Tracheal epithelial cell (primary cell): ENCODE measurements at places on chromosomes 2 and 18. TPM values are rescaled to one million over a fixed set of nuclear protein-coding genes. Genes with fewer than 3 reads are reported as not detected.

Gene SOX11
- under 0.01 TPM in 1 of 2 replicates, not detected in the other for total RNA-seq

Gene C2orf92
- total RNA-seq = 0.24 and 1.1 TPM in 2 replicates

Gene MGAT4A
- 2.4 and 4.3 TPM in 2 replicates for total RNA-seq

Gene TRPM8
- total RNA-seq = 0.96 TPM in 1 of 2 replicates, not detected in the other

Gene UPP2
- not detected in 2 replicates for total RNA-seq

Gene ZSWIM2
- total RNA-seq = not detected in 2 replicates

Gene SKOR2
- total RNA-seq = not detected in 2 replicates

Gene NT5DC4
- total RNA-seq = not detected in 2 replicates

Gene ABCG5
- not detected in 2 replicates for total RNA-seq

Gene ASXL3
- under 0.01 and 0.72 TPM in 2 replicates for total RNA-seq

Gene CHRNG
- total RNA-seq = not detected in 2 replicates

Gene ACMSD
- 1.7 TPM in 1 of 2 replicates, not detected in the other for total RNA-seq

Gene LRRTM4
- not detected in 2 replicates for total RNA-seq

Gene IL1RL1
- 7.5 and 11.6 TPM in 2 replicates for total RNA-seq

Gene DCAF17
- total RNA-seq = 22.4 and 24.7 TPM in 2 replicates

Gene COLEC11
- total RNA-seq = not detected in 2 replicates

Gene SNED1
- total RNA-seq = 0.48 TPM in 1 of 2 replicates, not detected in the other

Gene SLC4A3
- total RNA-seq = 1.3 and 5.3 TPM in 2 replicates

Gene ASTL
- total RNA-seq = not detected in 2 replicates

Gene UGT1A10
- not detected in 2 replicates for total RNA-seq

Gene EFEMP1
- total RNA-seq = 116 and 188 TPM in 2 replicates

Gene FOXI3
- not detected in 2 replicates for total RNA-seq

Gene ACKR3
- 14.7 and 21.7 TPM in 2 replicates for total RNA-seq

Gene TMEM17
- total RNA-seq = 1.1 and 1.2 TPM in 2 replicates

Gene ARHGEF4
- total RNA-seq = 50.6 and 66.1 TPM in 2 replicates

Gene STARD6
- 0.43 TPM in 1 of 2 replicates, not detected in the other for total RNA-seq

Gene EN1
- not detected in 2 replicates for total RNA-seq

Gene B3GNT7
- 0.21 and 1.7 TPM in 2 replicates for total RNA-seq

Gene CNGA3
- total RNA-seq = not detected in 2 replicates

Gene LBX2
- total RNA-seq = 1.2 and 3.2 TPM in 2 replicates

Gene FOSL2
- 129 and 179 TPM in 2 replicates for total RNA-seq

Gene PAIP2B
- total RNA-seq = 2.2 and 3.4 TPM in 2 replicates

Gene REG1A
- not detected in 2 replicates for total RNA-seq

Gene HTR2B
- total RNA-seq = not detected in 2 replicates

Gene PHOSPHO2
- total RNA-seq = 0.96 and 1.3 TPM in 2 replicates

Gene MAPK4
- total RNA-seq = 0.48 TPM in 1 of 2 replicates, not detected in the other

Gene DQX1
- total RNA-seq = 2.8 and 4.6 TPM in 2 replicates

Gene APCDD1
- total RNA-seq = under 0.01 TPM in 1 of 2 replicates, not detected in the other

Gene C2orf72
- 0.24 TPM in 1 of 2 replicates, not detected in the other for total RNA-seq

Gene ASIC4
- total RNA-seq = not detected in 2 replicates

Gene METTL21A
- total RNA-seq = 11.6 and 11.7 TPM in 2 replicates

Gene NUP35
- total RNA-seq = 15.9 and 19.8 TPM in 2 replicates

Gene KIAA2012
- total RNA-seq = not detected in 2 replicates

Gene MBP
- 31.1 and 35.0 TPM in 2 replicates for total RNA-seq

Gene ALK
- not detected in 2 replicates for total RNA-seq

Gene TTC27
- total RNA-seq = 33.5 and 39.6 TPM in 2 replicates

Gene RBM44
- 0.24 TPM in 1 of 2 replicates, not detected in the other for total RNA-seq

Gene ANKAR
- total RNA-seq = 1.7 and 2.4 TPM in 2 replicates

Gene RAB6C
- not detected in 2 replicates for total RNA-seq

Gene MDH1B
- 0.48 TPM in 1 of 2 replicates, not detected in the other for total RNA-seq

Gene LYPD6
- 0.43 and 1.7 TPM in 2 replicates for total RNA-seq

Gene THSD7B
- total RNA-seq = under 0.01 TPM in 1 of 2 replicates, not detected in the other

Gene VWC2L
- total RNA-seq = not detected in 2 replicates

Gene NEUROD1
- not detected in 2 replicates for total RNA-seq
